ENCODE measurements at places on chromosomes 12 and 14.

- no peak for DNase-seq
Measured at GRCh38 chr14:51990488-51990887, 1.1 kb downstream of the RTRAF start.

GRCh38 chr14:89353766-89354113 lies 63.3 kb downstream of the FOXN3 start:
- DNase-seq: no peak

GRCh38 chr12:49868952-49869815 lies 26.3 kb upstream of the BCDIN3D start:
- DNase-seq: no peak

DNA sequence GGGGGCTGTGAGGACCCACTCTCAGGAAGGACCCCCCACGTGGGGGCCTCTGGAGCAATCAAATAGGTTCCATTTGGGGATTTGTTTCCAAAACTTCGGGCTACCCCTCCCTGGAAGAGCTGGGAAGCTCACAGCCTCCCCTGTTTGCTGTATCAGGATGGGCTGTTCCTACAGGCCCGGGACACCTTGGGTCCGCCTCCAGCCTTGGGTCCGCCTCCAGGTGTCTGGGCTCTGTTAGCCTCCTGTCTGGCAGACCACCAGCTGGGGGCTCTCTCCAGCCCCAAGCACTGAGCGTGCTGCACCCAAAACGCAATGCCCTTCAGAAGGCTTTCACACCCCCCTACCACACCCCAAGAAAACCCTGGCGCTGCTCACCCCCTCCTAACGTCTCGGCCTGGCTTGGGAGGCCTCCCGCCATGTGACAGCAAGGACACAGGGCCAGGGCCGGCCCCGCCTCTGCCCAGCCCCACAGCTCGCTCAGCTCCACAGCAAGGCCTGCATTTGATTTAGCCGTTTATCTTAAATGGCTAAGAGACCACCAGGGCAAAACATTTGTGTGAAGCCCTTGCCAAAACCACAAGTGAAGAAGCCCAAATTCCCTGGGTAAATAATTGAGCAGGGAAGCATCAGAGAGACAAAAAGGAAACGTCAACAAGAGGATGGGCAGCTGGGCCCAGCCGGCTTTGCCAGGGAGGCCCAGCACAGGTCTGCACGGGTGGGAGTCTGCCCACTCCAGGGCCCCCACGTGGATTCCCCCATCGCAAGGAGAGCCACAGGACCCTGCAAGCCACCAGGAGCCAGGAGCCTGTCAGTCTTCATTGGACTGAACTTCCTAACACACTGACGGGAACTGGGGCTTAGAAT lies 39.9 kb downstream of the BCL11B start:
- DNase-seq: no peak

GRCh38 chr14:34049790-34050189 lies 98.9 kb upstream of the EGLN3 start:
- DNase-seq: no peak

GRCh38 chr12:57496822-57497221 lies 9.0 kb downstream of the MARS1 start:
- DNase-seq: no peak

GRCh38 chr12:67625004-67625403 lies 23.5 kb upstream of the DYRK2 start:
- no peak for DNase-seq

DNA sequence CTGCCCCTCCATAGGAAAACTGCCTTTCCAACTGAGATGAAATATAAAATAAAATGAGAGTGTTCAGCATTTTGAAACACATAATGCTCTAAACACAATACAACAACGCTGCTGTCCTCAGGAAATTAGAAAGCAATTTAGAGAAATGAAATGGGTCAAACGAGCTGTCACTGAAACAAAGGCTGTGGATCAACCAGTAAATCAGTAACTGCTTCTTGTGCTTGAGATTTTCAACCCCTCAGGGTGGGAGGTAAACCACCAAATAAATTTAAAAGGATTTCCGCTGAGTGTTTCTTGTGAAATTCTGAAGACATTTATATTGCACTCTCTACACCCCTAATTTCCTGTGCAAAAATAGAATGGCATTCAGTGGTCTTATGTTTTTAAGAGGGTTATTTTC lies 657.1 kb upstream of the SEL1L start:
- DNase-seq: no peak

GRCh38 chr12:40222247-40222646 lies 2.5 kb upstream of the LRRK2 start:
- no peak for DNase-seq

DNA sequence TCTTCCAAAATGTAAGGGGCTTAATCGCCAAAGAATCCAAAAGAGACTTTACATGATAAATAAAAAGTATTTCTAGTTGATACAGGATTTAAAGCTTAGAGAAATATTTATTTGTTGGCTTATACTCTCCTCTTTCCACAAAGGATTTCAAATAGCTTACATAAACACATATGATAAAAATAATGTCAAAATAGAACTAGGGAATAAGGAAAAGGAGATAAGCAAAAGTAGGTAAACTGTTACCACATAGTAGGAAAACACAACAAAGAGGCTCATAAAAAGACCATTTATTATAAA lies 387.0 kb downstream of the EGLN3 start:
- DNase-seq: no peak

DNA sequence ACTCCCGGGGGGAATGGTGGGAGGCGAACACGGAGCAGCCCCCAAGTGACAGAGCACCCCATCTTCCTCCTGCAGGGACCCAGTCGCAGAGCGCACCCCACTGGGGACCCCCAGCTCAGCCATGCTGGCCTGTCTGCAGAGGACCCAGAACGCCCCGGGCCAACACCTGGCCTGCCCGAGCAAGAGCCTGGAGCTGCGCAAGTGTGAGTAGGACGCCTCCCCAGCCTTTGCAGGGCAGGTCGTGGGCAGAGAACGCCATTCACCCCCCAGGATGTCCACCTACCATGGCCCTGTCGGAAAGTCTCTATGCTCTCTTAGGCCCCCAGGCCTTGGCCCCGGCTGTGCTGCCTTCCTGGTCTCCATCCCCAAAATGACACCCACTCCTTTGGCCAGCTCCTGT lies 30.4 kb downstream of the FAM222A start:
- DNase-seq: no peak
